ENCODE measurements at places on chromosomes 13 and 19.

- DNase-seq = no peak
Measured at GRCh38 chr13:45381196-45381595, 37.0 kb downstream of the SLC25A30 start.

GRCh38 chr19:33497131-33497777 lies 24.3 kb downstream of the PEPD start:
- no peak for DNase-seq

GRCh38 chr13:66780814-66781213 lies 449.3 kb downstream of the PCDH9 start:
- no peak for DNase-seq

DNA sequence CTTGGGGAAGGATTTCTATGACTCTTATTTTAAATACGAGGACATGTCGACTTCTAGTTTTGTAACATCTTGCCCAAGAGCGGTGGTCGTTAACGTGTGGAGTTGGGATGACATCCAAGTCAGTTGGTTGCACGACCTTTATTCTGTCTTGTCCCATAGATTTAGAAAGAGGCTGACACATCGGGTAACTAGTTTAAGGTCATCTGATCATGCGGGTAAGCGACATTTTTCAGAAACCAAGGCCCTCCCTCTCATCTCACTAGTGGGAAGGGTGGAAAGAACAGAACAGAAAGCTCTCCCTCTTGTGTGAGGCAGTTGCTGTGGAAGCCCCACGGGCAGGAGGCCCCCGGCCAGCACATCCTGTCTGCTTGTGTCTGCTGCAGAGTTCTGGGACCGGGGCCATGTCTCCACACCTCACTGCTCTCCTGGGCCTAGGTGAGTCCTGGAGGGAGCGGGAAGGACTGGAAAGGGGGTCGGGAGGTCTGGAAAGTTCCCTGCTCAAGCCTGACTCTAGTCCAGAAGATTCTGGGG lies at the start of gene LAIR2:
Gene LAIR2 (plus strand): TSS at position 314 of the 531 bp plus-strand sequence. CDS start 88 bp downstream, at position 402.
- DNase-seq = no peak

DNA sequence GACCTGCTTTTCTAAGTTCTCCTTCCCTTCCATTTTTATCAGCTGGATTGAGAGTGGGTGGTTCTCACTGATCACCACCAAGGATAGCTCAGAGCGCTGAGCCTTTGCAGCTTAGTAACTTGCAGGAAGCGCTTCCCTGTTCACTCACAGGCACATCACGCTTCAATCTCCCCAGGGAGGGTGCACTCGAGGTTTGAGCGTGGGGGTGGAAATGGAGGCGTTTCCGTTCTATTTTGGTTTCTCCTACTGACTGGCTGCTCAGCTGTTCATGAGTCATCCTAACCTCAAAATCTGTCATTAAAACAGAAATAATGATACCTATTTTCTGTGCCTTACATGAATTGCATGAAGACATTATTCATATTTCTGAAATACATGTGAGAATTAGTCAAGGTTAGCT lies 292.1 kb downstream of the SPRY2 start:
- DNase-seq = no peak

DNA sequence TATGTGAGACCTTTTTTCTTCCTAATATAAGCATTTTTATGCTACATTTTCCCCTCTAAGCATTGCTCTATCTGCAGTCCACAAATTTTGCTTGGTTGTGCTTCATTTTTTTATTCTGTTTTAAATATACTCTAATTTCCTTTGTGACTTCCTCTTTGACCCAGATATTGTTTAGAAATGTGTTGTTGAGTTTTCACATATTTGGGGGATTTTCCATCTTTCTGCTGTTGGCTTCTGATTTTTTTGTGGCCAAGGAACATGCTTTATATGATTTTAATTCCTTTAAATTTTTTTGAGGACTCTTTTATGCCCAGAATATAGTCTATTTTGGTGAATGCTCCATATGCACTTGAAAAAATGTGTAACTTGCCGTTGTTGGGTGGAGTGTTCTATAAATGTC lies 22.9 kb downstream of the UBAC2 start:
- DNase-seq = no peak

- DNase-seq = peak; percentile 35
Measured at GRCh38 chr19:38656171-38656981, 8.9 kb downstream of the ACTN4 start.

DNA sequence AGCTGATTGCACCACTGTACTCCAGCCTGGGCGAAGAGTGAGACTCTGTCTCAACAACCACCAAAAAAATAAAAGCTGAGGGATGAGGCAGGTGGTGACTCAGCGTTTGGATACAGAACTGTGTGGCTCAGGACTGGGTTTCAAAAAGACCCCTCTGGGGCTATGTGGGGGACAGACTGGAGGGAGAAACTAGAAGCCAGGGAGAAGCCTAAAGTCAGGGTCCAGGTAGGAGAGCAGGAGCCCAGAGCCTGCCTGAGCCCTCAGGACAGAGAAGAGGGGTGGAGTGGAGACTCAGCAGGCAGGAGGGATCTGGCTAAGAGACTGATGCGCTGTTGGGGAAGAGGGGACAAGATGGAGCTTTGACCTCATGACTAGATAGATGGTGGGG lies 1.8 kb upstream of the CD37 start:
- DNase-seq = no peak

DNA sequence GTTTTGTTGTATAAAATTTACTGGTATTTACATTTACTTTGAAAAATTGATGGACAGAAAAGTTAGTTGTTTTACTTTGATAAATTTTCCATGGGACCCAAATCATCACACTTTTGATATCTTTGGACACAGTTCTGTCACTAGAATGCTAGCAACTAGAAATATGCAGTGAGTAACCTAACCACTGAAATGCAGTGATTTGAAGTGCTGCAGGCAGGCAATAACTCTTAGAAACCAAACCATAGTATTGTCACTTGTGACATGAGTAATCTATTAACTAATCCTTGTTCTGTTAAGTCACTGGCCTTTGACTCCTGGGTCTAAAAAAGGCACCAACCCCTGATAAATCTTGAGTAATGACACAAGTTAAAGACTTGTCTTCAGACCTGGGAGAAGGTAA lies 620.0 kb upstream of the ATXN8OS start:
- DNase-seq = no peak

- no peak for DNase-seq
Measured at GRCh38 chr13:81872581-81872980, 1531.7 kb upstream of the SPRY2 start.

DNA sequence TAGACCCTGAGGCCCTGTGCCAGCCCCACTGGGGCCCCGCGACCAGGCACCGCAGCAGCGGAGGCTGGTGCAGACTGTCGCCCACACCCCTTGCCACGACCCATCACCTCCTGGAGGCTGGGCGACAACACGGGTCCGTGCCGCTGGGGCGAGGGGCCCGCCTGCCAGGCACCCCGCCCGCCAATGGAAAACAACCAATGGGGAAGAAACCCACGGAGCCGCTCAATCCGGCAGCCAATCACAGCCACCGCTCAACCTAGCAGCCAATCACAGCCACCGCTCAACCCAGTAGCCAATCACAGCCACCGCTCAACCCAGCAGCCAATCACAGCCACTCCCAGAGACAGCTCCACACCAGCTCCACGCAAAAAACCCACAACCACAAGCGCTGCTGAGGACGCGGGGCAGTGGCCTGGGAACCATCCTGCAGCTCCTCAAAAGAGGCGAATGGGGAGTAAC lies 29.7 kb downstream of the GPX4 start:
- peak; percentile 71 for DNase-seq

- peak; percentile 82 for DNase-seq
Measured at GRCh38 chr19:4669723-4670480, at the start of gene MYDGF. Gene MYDGF (minus strand): TSS chr19:4670342. CDS start chr19:4670334, 8 bp downstream.

DNA sequence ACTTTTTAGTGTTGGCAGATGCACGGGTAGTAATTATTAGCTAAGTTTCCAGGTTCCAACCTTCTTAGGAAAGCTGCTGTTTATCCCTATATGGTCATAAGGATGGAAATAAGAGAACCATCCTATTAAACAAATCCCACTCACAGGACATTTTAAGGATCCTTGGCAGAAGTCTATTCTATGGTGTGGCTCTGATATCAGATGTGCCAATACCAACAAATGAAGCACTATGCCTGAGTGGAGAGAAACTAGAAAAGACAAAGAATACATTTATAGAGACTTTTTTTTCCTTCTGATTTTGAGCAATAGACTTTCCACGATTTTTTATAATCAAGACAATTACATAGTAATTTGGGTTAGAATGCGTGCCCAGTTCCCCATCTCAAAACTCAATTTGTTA lies 12.6 kb downstream of the PCDH17 start:
- no peak for DNase-seq

Data from central memory CD8-positive, alpha-beta T cell (primary cell).